Renal cortex interstitium (tissue), 15 donors: ENCODE measurements at places on chromosomes 4 and X.

DNA sequence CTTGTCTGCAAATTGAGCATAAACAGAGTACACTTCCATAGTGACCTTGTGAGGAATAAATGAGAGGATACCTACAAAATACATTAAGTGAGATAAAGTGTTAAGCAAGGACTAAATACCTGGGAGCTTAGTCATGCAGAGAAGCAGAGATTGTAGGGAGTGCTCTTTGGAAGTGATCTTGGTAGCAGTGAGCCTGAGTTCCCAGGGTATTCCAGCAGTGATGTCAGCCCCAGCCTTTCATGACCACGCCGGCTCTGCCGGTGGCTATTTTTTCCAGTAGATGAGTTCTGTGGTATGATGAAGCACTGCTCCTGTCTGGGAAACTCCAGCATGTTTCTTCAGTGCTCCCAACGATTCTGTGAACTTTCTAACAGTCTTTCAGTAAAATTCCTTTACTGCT, 391.5 kb upstream of the IGFBP7 start:
- no peak for DNase-seq

DNA sequence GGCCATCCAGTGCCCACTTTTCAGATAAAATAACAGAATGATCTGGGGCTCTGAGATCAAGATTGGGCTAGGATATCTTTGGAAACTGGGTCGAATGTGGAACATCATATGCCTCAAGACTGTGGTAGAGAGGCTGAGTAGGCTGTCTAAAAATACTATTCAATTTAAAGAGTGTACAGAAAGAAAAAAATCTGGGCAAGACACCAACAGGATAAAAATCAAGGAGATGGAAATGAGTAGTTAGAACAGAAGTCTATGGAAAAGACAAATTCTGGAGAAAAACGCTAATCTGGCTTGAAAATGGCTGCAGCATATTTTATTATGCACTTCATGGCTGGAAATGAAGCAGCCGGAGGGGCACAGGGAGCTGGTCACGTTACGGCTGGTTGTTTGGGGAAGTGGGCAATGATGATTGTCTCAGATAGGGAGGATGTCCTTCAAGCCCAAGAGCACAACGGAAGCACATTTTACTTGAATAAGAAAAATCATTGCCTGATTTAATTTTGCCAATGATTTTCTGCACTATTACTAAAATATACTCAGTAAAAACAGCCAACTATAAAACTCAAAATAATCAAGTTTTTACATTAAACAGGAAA, 27.1 kb upstream of the MAPK10 start:
- DNase-seq, result no peak

GRCh38 chrX:6708041-6708440, 173.1 kb upstream of the VCX3A start:
- no peak for DNase-seq

- DNase-seq, result no peak
Measured at GRCh38 chr4:174110180-174110579, 173.3 kb downstream of the FBXO8 start.

DNA sequence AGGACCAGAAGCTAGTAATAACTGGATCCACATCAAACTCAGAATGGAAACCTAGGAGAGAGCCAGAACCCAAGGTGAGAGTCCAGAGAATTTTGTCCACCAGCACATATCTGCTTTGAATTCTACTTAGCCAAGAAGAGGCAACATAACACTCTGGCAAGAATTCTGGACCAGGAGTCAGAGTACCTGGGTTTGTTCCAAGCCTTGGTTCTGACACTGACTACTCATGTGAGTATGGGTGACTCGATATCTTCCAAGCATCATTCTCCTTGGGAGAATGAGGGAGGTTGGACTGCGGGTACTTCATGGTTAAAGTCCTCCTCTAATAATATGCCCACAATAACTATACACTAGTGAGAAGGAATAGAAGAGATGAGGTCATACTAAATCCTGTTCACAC, 144.0 kb upstream of the JADE1 start:
- no peak for DNase-seq

GRCh38 chr4:12588582-12588981, 895.6 kb downstream of the RAB28 start:
- no peak for DNase-seq
